CD4-positive, alpha-beta T cell treated with Interleukin-21 for 1 hour (primary cell): ENCODE measurements at places on chromosomes 3 and 15.

- DNase-seq, result no peak
Observed at GRCh38 chr15:95279277-95280019, 1048.1 kb downstream of the MCTP2 start.

DNA sequence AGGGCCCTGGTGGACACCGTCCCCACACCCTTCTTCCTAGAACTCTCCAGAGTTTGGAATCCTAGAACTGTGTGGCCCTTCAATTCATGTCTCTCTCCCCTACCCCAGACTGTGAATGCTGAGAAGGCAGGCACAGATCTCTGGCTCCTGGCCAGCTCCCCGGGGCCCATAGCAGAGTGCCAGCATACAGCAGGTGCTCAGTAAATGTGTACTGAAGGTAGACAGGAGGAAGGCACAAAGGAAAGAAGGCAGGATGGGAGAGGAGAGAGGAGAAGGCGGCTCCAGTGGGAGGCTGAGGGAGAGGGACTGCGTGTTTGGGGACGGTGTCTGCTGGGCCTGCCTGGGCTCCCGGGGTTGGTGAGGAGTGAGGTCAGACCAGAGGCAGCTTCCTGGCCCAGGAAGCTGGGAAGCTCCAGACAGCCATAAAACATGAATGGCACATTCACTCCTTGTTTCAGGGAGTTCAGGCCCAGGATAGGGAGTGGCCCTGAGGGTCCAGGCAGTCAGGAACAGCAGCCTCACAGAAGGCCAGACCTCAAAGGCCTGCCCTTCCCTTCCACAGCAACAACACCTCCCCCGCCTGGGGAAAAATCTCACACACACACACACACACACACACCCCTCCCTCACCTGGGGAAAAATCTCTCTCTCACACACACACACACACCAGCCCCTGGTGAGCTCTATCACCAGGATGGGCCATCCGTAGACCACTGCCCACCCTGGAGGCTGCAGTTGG lies 137.1 kb upstream of the PRR20G start:
- no peak for DNase-seq

- no peak for DNase-seq
Observed at GRCh38 chr3:59334585-59334984, 284.8 kb upstream of the CFAP20DC start.

DNA sequence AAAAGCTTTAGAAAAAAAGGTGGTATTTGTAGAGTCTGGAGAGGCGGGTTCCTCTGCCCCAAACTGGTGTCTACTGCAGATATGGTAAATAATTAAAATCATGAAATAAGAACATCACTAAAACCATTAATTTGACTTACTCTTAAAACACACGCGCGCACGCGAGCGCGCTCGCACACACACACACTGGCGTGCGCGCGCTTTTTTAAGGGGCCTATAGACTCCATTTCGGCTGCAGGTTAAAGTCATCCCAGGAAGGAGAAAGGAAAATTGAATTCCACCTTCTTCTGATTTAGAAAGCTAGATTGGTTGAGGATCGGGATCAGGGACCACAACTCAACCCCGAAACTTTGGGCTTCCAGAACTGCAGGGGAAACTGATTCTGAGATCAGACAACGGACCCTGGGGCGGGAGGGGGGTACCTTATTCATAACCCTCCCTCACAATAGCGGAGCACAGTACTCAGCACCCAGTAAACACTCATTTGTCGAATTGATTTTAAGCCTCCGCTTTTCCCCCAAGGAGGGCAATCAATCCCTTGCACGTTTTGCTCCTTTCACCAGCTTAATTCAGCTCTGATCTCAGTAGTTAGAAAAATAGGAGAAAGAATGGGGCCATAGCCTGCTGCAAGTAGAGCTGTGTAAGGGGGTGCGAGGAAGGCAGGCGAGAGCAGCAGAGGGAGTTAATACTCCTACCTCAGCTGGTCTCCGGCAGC lies 509 bp upstream of the LRRC3B start:
- DNase-seq, result no peak

GRCh38 chr3:4138786-4139431 lies 164.3 kb upstream of the SETMAR start:
- no peak for DNase-seq

DNA sequence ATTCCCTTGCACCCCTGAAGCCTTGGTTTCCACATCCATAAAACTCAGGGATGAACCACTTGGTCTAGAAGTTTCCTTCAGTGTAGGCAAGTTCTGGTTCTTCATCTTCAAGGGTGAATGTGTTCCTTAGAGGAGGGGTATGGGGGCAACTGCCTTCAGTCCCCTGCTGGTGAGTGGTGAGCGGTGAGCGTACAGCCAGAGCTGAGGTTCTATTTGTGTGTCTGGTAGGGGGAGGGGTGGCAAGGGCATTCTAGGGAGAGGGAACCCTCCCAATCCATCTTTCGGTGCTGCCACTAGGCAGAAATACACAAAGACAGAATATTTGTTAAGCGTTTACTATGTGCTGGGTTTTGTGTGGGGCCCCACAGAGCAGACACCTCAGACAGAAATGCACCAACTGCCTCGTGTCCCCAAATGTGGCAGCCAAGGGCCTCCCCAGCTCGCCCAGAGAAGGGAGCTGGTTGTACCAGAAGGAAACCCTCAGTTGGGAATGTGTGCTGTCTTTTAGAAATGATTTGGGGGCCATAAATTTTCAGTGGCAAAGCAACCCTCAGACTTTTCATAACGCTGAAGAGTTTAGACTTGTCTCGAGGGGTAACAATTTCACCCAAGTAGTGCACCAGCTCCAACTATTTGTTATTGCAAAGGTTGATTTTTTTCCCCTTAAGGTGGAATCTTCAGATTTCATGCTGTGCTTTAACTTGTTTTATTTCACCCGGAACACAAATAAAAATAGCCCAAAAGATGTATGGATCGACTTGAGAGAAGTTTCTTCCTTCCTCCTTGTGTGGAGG lies 137.6 kb downstream of the FBLN2 start:
- no peak for DNase-seq
